NCI-H1694 treated with DMSO at 0.1 percent for 48 hours (cell line): ENCODE measurements at places on chromosomes 1 and 21.

GRCh38 chr1:154352245-154352580 is 26.9 kb downstream of the ATP8B2 start:
- no peak for DNase-seq

- DNase-seq = no peak
Observed at GRCh38 chr1:173017792-173018191, 32.9 kb downstream of the TNFSF18 start.

GRCh38 chr1:41387667-41388091 is 26.4 kb downstream of the FOXO6 start:
- peak; percentile 45 for DNase-seq

GRCh38 chr21:45080639-45081414 is 6.4 kb downstream of the ADARB1 start:
- DNase-seq = no peak

- no peak for DNase-seq
Observed at GRCh38 chr21:44636209-44637017, 743 bp upstream of the KRTAP10-10 start.

DNA sequence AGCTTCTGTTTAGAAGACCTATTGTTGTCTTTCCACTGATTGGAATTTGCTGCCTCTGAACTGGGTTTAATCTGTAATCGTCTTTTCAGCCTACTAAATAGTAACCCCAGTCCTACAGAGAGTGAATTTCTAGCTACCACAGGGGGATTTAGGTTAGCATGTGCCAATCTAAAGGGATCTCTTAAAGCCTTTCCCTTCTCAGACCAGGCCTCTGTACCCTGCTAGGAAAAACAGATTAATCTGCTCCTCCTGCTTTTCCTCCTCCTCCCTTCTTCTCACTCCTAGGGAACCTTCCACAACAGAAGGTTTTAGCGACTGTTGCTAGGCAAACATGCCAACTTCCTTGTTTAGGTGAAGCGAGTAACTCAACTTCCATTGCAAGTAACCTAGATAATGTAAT is 1.3 kb upstream of the RC3H1 start:
- DNase-seq = no peak

DNA sequence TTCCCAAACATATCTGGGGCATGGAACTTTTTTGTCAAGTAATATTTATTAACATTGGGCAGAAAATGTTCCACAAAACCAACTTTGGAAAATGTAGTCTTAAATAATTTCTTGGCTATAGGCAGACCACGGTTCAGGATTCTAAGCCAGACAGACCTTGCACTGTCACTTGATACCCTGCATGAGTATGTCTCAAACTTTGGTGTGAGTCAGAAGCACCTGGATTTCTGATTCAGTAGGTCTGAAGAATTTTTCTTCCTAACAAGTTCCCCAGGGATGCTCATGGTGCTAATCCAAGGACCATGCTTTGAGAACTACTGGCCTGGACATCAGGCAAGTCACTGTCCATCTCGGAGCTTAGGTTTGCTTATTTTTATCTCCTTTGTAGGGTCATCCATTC is 562.0 kb downstream of the PLPP3 start:
- DNase-seq = no peak

GRCh38 chr1:176903474-176903873 is 261.0 kb downstream of the ASTN1 start:
- DNase-seq = no peak

DNA sequence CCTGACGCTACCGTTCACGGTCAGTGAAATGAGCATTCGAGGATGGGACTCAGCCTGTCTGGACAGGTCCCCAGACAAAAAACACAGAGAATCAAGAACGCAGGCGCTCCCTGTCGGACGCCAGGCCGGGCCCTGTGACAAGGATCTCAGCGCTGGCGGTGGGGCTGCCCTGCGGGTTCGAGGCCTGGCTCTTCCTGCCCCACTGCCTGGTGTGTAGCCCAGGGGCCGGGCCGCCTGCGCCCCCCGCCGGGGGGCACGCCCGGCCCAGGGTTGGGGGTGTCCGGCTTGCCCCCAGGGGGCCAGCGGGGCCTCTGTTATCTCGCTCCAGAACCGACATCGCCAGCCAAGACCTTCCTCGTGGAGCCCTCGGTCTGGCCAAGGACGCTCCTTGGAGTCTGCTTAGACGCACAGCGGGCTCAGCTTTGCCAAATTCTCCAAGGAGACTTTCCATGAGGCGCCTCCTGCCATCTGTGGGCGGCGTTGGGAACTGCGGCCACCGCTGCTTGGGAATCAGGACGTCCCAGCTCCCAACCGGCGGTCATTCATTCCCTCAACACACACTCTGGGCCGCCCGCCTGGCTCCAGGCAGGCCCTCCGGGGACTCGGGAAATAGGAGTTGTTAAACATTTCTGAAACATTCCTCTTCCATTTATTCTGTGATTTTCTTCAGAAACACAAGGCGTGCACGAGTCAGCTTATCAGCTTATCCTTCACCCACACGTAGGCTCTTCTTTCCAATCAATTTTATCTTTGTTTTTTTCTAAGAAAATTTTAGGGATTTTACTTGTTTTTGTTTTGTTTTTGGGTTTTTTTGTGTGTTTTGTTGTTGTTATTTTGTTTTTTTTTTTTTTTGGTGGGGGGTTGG is 11.3 kb upstream of the RIPK4 start:
- DNase-seq = no peak

DNA sequence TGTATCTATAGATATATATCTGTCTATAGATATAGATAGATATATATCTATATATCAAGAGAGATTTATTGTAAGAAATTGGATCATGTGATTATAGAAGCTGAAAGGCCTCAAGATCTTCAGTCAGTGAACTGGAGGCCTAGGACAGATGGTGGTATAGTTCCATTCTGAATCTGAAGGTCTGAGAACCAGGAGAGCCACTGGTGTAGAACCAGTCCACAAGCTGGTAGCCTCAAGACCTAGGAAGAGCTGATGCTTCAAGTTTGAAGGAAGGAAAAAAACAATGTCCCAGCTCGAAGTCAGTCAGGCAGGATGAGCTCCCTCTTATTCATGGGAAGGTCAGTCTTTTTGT is 213.2 kb upstream of the JUN start:
- no peak for DNase-seq

GRCh38 chr1:109112056-109112651 is 1.8 kb upstream of the ELAPOR1 start:
- peak; percentile 45 for DNase-seq

DNA sequence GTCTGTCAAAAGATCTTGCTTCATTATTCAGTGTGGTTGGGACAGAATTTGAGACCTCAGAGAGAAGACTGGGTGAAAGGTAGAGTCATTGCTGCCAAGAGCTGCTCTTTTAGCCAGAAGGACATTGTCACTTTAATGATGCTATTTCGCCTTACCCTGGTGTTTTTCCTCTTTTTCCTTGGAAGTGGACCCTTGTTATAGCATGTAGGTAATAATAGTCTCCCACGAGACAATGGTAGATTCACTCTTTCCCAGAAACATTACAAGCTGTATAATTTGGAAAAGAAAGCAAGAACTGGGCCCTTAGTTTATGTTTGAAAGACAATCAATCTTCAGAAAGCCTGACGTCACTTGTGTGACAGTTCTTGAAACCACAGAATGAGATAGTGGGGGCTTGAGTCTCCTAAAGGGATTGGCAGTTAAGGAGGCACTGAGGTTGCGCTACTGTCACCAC is 3.8 kb downstream of the SERTAD4 start:
- no peak for DNase-seq

DNA sequence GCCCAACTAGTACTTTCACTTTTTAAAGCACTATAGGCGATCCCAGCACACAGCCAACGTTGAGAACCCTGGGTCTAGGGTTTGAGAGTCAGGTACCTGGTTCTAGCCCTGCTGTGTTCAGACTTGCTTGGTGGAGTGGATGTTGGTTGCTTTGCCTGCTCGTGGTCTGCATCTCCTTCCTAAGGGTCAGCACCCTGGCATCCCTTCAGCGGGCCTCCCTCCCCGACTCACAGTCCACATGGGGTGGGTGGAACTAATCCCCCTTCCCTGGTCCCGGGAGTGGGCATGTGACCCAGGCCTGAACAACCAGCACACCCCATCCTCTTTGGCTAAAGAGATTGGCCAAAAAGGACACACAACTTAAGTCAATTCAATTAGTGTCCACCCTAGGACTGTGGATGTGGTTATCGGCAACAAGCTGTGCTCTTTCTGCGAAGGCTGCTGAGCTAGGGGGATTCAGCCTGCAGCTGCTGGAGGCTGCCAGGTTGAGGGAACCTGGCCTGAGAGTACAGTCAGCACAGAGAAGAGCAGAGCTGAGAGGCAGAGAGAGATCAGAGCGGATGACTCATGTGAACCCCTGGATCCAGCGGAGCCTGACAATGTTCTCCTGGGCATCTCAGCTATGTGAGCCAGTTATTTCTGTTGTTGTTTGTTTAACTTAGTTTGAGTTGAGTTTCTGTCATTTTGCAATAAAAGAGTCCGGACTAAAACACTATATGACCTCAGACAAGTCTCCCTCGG is 138.9 kb downstream of the ACTL8 start:
- no peak for DNase-seq

- no peak for DNase-seq
Observed at GRCh38 chr1:78035121-78035520, 10.6 kb upstream of the GIPC2 start.

GRCh38 chr1:185433667-185434066 is 116.6 kb upstream of the IVNS1ABP start:
- DNase-seq = no peak

GRCh38 chr1:226977643-226978431 is 37.7 kb downstream of the COQ8A start:
- DNase-seq = no peak

DNA sequence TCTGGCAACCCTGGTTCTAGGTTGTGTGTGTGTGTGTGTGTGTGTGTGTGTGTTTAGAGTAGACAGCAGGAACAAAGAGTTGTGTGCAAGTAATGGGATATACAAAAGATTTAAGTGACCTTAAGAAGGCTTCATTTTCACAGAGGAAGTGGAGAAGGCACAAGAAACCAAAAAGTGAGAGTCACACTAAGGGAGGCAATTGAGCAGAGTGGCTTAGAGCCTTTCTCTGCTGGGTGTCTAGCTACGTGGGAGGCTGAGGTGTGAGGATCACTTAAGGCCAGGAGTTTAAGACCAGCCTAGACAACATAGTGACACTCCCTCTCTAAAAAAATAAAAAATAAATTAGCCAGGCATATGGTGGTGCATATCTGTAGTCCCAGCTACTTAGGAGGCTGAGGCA is 44.4 kb upstream of the HAO2 start:
- DNase-seq = no peak

GRCh38 chr1:200778766-200779165 is 40.1 kb downstream of the CAMSAP2 start:
- no peak for DNase-seq

- no peak for DNase-seq
Observed at GRCh38 chr21:34073749-34074282, 438 bp downstream of the MRPS6 start.

GRCh38 chr1:155974208-155975115 is 3.9 kb downstream of the ARHGEF2 start:
- DNase-seq = peak; percentile 52

GRCh38 chr1:8666389-8667167 is 150.9 kb downstream of the RERE start:
- no peak for DNase-seq

DNA sequence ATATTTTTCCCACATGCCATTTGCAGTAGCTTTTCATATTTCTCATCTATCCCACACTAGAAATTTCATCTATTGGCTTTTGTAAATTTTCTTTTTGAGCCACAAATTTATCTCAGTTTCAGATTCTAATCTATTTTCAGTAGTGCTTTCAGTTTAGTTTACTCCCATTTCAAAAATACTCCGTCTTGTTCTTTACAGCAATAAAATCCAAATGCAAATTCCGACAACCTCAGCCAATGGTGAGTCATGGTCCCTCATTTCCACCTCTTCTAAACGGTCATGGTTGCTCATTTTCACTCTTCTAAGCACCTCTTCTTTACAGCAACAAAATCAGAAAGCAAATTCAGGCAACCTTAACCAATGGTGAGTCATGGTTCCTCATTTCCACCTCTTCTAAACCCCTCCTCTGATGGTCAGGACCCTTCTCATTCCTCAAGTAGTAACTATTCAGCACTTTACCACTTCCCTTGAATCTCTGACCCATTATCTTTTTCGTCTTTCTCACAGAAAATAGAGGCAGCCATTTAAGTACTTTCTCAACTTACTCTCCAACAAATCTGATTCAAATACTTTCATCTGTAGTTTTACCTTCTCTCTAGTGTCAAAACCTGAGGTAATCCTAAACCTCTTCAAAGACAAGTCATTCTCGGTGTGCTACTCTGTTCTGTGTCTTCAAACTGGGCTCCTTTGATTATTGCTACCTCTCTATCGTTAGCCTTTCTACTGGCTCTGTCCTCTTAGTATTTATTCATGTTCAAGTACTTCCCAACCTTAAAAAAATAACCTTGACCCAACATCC is 34.4 kb downstream of the C21orf91 start:
- DNase-seq = no peak

DNA sequence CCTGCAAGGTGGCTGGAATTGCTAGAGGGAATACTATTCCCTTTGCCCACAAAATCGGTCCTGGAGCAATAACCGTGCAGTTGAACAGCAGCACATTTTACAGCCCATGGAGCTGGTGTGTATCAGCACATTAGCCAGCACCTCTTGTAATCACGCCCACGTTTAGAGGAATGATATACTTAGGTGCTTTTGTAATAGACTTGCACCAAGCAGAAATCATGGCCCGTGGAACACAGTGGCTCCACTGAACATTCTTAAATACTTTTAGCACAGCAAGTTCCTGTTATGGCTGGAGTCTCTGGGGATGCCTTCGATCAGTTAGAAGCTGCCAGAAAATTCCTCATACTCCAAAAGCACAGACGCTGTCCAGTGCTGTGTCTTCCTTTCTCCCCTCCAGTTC is 218.1 kb upstream of the FAM78B start:
- DNase-seq = no peak

GRCh38 chr1:17436380-17437174 is 2.9 kb downstream of the RCC2 start:
- no peak for DNase-seq

- DNase-seq = peak; percentile 17
Observed at GRCh38 chr1:27589841-27590426, 14.0 kb downstream of the AHDC1 start.

DNA sequence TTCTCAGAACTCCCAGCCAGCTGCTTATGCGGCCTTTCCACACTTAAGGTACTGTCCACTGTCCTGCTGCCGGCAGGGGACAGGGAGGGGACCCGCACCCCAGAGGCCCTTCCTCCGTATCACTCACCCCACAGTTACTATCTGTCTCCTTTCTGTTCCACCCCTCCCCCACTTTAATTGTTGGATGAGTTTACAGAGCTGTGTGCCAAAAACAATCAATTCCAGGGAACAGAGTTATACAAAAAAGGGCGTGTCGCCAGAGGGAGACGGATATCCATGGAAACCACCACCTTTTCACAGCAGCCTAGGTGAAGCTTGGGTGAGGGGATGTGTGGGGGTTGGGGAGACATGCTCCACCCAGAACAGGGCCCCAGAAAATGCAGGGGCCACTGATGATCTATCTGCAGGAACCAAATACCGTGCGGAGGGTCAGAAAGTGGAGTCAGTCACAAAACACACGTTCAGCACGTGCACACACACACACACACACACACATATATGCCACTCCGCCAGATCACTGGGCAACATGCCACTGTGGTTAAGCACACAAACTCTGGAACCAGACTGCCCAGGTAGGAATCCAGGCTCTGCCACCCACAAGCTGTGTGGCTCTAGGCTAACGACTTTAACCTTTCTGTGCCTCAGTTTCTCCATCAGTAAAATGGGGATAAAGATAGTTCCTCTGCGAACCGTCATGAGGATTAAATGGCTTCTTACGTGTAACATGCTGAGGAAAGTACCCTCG is 30.5 kb downstream of the CASZ1 start:
- DNase-seq = no peak

GRCh38 chr1:71510725-71511124 is 429.9 kb upstream of the ZRANB2 start:
- DNase-seq = no peak
